ENCODE measurements at places on chromosomes 1 and 21.

DNA sequence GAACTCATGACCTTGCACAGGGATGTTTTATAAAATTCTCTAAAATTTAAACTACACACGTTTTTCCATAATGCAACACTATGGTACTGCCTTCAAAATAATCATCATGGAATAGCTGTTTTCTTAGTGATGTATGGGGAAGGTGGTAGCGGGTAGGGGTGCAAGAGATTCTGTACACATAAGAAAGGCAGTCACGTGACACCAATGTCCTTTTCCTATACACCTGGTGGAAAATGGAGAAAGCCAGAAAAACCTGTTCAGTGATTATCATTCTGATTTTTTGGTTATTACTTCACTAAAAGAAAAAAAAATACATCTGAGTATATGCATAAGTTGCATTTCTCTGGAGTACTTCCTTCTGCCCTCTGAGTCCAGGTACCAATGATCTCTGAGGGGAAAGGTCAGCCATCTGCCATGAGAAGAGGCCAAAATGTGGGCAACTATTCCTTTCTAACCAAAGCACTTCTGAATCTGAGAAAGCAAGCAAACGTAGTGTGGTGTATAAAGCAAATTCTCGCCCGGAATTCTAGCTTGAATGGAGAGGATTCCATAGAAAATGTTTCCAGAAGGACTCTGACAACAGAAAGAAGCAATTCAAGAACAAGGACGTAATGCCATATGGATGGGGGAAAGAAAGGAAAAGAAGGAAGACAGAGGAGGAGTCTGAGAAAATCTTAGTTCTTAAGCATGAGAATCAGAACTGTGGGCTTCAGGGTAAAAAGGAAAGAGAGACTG lies 137.3 kb downstream of the RERE start:
- no peak for DNase-seq

- DNase-seq = no peak
Measured at GRCh38 chr1:243488459-243489157, 232.8 kb downstream of the SDCCAG8 start.

GRCh38 chr1:143625886-143626285 lies 345.9 kb downstream of the FAM72C start:
- DNase-seq = no peak

DNA sequence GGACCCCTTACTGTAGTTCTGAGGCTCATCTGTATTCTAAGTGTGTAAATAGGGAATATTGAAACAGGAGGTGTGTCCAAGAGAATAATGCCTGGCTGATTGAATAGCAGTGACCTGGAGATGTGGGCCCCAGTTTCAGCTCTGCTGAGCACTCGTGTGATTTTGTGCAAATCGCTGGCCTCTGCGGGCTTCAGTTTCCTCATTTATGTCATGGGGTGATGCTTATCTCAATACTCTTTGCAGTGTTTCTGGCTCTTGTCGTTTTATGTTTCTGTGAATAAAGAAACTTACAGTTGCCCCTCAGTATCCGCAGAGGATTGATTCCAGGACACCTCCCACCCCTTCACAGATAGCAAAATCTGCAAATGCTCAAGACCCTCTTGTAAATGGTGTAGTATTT lies 5.0 kb downstream of the COG2 start:
- DNase-seq = no peak

- no peak for DNase-seq
Measured at GRCh38 chr1:45913731-45914501, 110.5 kb downstream of the MAST2 start.

GRCh38 chr21:33800753-33801423 lies 114.7 kb downstream of the ATP5PO start:
- DNase-seq = no peak

Data from AG10803 (cell line).